ENCODE measurements at places on chromosomes 7 and 10.
A peak's percentile ranks its signal among the peaks of the same experiment; 100 is the strongest.

DNA sequence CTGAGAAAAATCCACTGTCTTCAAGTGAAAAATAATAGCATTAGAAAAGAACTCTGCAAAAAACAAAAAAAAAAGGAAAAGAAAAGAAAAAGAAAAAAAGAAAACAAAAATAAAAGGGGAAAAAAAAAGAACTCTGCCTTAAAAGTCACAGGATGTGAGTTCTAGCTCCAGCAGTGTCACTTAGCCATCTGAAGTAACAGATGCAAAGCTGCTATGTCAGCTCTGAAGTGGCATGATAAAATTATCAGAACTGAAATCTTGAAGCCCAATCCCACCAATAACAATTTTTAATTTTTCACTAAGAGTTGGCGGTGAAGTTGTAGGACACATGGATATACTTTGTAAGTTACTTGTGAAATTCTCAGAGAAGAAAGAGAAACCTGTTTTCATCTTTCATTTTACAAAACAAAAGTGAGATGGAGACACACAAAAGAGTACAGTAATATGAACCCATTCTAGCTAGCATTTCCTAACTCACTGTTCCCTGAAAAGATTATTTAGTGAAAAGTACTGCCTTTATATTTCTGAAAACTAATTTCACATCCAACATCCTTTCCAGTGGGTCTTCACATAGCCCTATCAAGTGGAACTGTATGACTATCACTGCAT, 103.5 kb downstream of the ELAPOR2 start:
- DNase-seq, result no peak

DNA sequence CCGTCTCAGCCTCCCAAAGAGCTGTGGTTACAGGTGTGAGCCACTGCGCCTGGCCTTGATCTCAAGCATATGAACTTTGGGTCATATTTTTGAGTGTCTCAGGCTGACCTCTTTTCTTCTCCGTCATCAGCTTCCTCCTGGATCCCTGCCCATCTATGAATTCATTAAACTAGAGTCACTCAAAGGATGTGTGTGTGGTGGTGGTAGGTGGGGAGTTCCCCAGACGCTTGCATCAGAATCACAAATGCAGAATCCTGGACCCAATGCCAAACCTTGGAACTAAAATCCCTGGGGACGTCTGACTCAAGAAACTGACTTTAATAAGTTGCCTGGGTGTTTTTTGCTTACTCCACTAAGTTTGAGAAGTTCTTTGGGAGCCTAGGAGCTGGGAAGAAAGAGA, 6.7 kb upstream of the CREB5 start:
- peak; percentile 18 for DNase-seq

GRCh38 chr7:121744877-121745276, 128.1 kb upstream of the PTPRZ1 start:
- no peak for DNase-seq

GRCh38 chr10:129905553-129905952, 58.5 kb downstream of the EBF3 start:
- no peak for DNase-seq

Data from stimulated activated naive B cell treated with anti-CD40 and anti-IgM and Interleukin-4, amounts not matched to agents 10 μg/mL and 1 μg/mL and 100 μg/mL, for 72 hours (primary cell).